ENCODE measurements at places on chromosomes 16 and 17. TPM values are rescaled to one million over a fixed set of nuclear protein-coding genes. Genes with fewer than 3 reads are reported as not detected.

- no peak overlapping the region for H3K27ac ChIP-seq
- no peaks in the 10 kb centered on the region for H3K27me3 ChIP-seq
- no peaks in the 10 kb centered on the region for H3K4me1 ChIP-seq
- DNase-seq: no peak
- H3K4me3 ChIP-seq: no peak overlapping the region
Observed at GRCh38 chr17:80917716-80918560, 73.7 kb upstream of the CHMP6 start.

The KRTAP1-1 gene
- total RNA-seq: not detected

The PSMC3IP gene
- 4.6 TPM for total RNA-seq

- H3K4me1 ChIP-seq: peaks cover 4% of the 10 kb centered on the region
- H3K27me3 ChIP-seq: peaks cover 23% of the 10 kb centered on the region
- no peak overlapping the region for H3K27ac ChIP-seq
- no peak overlapping the region for H3K4me3 ChIP-seq
Observed at GRCh38 chr17:13510062-13510461, 91.7 kb downstream of the HS3ST3A1 start.

DNA sequence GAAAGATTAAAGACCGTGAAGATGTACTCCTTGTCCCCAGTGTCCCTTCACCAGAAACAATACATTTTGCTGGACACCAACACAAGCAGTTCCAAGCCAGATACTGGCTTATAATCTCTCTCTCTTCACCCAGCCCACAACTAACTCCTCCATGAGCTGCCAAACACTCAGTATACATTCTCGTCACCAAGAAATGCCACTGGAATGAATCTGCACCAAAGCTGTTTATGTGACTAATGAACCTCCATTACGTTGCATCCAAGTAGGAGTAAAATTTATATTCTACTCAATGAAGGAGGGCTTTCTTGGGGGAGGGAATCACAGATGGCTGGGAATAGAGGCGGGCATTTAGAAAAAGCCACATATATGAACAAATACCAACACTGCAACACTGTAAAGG, 20.9 kb upstream of the SOX9 start:
- no peak overlapping the region for H3K27ac ChIP-seq
- no peaks in the 10 kb centered on the region for H3K36me3 ChIP-seq
- no peak overlapping the region for H3K4me3 ChIP-seq
- no peaks in the 10 kb centered on the region for H3K27me3 ChIP-seq
- no peak for DNase-seq

- H3K4me1 ChIP-seq: no peaks in the 10 kb centered on the region
- no peak overlapping the region for H3K4me3 ChIP-seq
- no peaks in the 10 kb centered on the region for H3K36me3 ChIP-seq
- peaks cover 4% of the 10 kb centered on the region for H3K27me3 ChIP-seq
- no peak overlapping the region for H3K27ac ChIP-seq
Observed at GRCh38 chr16:1902547-1903219, 15.5 kb downstream of the HS3ST6 start.

- no peak for DNase-seq
- no peaks in the 10 kb centered on the region for H3K4me1 ChIP-seq
- no peak overlapping the region for H3K27ac ChIP-seq
- H3K27me3 ChIP-seq: peaks cover 3% of the 10 kb centered on the region
- H3K36me3 ChIP-seq: no peaks in the 10 kb centered on the region
- H3K4me3 ChIP-seq: no peak overlapping the region
Observed at GRCh38 chr16:86980644-86981043, 336.5 kb downstream of the C16orf95 start.

The PCTP gene
- total RNA-seq: 2.7 TPM

- peak overlapping the region; percentile 88 for H3K4me3 ChIP-seq
- peak overlapping the region; percentile 94 for H3K27ac ChIP-seq
- H3K36me3 ChIP-seq: peaks cover 11% of the 10 kb centered on the region
- no peaks in the 10 kb centered on the region for H3K27me3 ChIP-seq
- no peak for DNase-seq
Observed at GRCh38 chr16:50740736-50741135, 1.1 kb upstream of the CYLD start.

The TLCD2 gene
- total RNA-seq: not detected

DNA sequence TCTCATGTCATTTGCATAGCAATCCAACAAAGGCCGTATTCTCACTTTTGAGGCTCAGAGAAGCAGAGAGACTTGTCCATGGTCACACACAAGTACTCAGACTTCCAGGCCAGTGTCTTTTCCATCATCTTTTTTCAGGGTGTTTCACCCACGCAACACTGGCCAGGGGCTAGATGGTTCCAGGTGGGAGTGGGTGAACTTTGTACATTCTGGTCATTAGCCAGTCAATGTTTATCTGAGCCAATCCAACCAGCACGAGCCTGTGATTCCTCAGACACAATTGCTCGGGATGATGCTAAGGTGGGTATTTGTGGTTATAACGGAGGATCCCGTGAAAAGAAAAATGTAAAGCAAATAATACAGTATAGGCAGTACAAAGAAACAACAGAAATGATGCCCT, 56.3 kb downstream of the ZFHX3 start:
- no peaks in the 10 kb centered on the region for H3K4me1 ChIP-seq
- no peak for DNase-seq
- H3K27ac ChIP-seq: no peak overlapping the region
- no peaks in the 10 kb centered on the region for H3K36me3 ChIP-seq
- no peak overlapping the region for H3K4me3 ChIP-seq

The SERPINF2 gene
- total RNA-seq: 1.5 TPM

- no peak for DNase-seq
- no peak overlapping the region for H3K27ac ChIP-seq
- H3K36me3 ChIP-seq: no peaks in the 10 kb centered on the region
- H3K4me1 ChIP-seq: no peaks in the 10 kb centered on the region
Observed at GRCh38 chr17:49151996-49152395, 19.4 kb downstream of the B4GALNT2 start.

DNA sequence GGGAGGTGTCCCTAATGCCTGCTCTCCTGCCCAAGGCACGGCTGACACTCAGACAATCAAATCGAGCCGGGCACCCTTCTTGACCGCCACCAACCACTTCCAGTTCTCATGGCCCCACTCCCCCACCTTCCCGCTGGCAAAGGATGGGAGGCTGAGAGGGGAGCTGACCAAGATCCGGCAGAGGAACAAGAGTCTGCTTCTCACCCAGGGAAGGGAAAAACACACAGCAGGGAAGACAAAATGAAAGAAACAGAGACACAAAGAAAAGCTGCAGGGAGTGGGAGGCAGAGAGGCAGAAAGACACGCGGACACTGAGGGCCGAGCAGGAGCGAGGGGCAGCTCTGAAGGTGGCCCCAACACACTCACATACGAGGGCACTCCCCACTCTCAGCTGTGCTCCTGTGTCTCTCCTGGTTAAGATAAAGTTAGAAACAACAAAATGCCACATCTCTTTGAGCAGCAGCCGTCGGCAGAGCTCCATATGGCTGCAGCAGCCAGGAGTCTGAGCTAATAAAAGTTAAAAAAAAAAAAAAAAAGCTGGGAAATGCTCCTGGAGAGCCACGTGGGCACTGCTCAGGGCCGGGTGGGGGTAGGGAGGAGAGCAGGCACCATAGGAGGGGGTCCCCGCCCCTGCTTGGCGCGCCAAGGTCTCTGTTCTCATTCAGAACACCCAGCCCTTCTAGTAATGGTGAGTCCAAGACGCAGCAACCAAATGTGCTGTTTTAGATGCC, 7.4 kb downstream of the LRRC75A start:
- no peaks in the 10 kb centered on the region for H3K27me3 ChIP-seq
- H3K27ac ChIP-seq: no peak overlapping the region
- DNase-seq: no peak
- peaks cover 7% of the 10 kb centered on the region for H3K4me1 ChIP-seq

DNA sequence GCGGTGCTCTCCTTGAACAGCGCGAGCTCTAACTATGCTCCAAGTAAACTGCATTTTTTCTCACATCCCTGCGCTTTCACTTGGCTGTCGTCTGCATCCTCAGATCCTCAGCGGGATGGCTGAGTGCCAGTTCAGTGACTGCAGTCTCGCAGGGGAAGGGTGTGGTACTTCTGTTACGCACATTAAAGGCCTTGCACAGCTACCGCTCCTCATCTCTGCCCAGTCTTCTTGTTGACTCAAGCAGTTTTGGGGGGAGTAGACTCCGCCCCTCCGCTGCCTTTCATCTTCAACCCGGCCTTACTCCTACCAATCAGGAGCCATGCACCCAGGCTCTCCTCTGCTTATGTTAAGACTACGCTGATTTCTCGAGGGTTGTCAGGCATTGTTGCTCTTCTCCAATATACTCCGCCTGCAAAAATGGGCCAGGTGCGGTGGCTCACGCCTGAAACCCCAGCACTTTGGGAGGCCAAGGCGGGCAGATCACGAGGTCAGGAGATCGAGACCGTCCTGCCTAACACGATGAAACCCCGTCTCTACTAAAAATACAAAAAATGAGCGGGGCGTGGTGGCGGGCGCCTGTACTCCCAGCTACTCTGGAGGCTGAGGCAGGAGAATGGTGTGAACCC, 10.0 kb downstream of the ATP5PD start:
- peak overlapping the region; percentile 87 for H3K4me3 ChIP-seq
- H3K4me1 ChIP-seq: peaks cover 56% of the 10 kb centered on the region
- peak overlapping the region; percentile 98 for H3K27ac ChIP-seq
- no peaks in the 10 kb centered on the region for H3K27me3 ChIP-seq
- peaks cover 42% of the 10 kb centered on the region for H3K36me3 ChIP-seq

The KRT33A gene
- total RNA-seq: not detected

DNA sequence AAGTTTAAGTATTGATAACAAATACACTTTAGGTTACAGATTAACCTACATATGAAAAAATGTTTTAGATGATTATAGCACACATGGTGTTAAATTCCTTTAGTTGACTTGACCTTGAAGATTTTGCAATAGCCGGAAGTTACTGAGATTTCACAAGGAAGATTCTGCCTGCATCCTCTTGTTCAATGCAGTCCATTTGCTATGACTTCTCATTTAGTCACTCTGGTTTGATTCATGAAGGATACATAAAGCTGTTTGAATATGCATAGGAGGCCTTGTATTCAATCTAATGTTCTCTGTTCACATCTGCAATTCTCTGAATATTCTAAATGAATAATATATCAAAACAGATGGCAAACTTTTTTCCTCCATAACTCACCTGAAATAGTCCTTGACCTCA, 870.2 kb upstream of the GOT2 start:
- H3K36me3 ChIP-seq: no peaks in the 10 kb centered on the region
- H3K27me3 ChIP-seq: no peaks in the 10 kb centered on the region
- DNase-seq: no peak
- no peak overlapping the region for H3K4me3 ChIP-seq
- H3K4me1 ChIP-seq: no peaks in the 10 kb centered on the region
- no peak overlapping the region for H3K27ac ChIP-seq

DNA sequence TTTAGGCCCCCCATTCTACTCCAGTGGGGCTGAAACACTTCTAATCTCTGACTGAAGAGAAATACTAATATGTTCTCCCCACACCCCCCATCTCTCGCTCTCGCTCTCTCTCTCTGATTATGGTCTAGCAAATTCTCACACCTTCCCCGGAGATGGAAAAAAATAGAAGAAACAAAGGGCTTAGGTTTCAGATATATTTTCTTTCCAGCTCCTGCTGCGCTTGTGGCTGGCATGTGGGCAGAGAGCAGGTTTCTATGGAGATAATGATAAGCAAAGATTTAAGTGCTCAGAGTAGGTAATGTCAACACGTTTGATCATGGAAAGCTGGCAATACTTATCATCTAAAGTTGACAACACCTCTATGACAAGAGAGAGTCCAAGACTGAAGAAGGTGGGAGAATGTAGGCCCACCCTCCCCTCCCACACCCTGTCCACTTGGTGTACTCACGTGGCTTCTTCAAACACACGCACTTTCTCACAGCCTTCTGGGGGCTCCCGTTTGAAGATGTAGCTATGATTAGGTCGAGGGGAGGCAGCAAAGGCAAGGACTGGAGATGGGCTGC, 8.0 kb upstream of the SLC35B1 start:
- peak overlapping the region; percentile 89 for H3K27ac ChIP-seq
- peaks cover 43% of the 10 kb centered on the region for H3K4me1 ChIP-seq
- peaks cover 15% of the 10 kb centered on the region for H3K36me3 ChIP-seq
- no peak for DNase-seq

The MAF gene
- 1.0 TPM for total RNA-seq

DNA sequence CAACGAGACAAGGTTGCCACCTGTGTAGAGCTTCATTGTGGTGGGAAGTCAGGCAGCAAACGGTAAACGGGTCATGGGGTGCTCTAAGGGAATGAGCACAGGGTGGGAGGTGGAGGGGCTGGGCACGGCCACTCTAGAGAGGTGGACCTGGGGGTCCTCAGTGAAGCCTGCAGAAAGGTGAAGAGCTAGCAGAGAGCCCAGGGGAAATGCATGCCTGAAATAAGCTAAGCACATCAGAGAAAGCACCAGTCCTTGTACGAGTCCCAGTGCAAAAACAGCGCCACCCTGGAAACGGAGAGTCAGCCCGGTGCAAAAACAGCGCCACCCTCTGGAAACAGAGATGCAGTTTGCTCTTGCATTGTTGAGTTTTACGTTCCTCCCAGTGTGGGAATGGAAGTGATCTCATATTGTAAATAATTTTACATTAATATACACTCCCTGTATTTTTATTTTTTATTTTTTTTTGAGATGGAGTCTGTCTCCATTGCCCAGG, 65.0 kb downstream of the TBC1D16 start:
- H3K36me3 ChIP-seq: no peaks in the 10 kb centered on the region
- no peak overlapping the region for H3K4me3 ChIP-seq
- peaks cover 5% of the 10 kb centered on the region for H3K4me1 ChIP-seq
- peak; percentile 64 for DNase-seq

The LGALS9 gene
- total RNA-seq: 8.5 TPM

The CRYM gene
- total RNA-seq: not detected

GRCh38 chr17:21287703-21288449, 3.4 kb downstream of the MAP2K3 start:
- peaks cover 33% of the 10 kb centered on the region for H3K4me1 ChIP-seq
- H3K27ac ChIP-seq: peak overlapping the region; percentile 94
- H3K36me3 ChIP-seq: no peaks in the 10 kb centered on the region
- DNase-seq: peak; percentile 93
- peak overlapping the region; percentile 94 for H3K4me3 ChIP-seq

DNA sequence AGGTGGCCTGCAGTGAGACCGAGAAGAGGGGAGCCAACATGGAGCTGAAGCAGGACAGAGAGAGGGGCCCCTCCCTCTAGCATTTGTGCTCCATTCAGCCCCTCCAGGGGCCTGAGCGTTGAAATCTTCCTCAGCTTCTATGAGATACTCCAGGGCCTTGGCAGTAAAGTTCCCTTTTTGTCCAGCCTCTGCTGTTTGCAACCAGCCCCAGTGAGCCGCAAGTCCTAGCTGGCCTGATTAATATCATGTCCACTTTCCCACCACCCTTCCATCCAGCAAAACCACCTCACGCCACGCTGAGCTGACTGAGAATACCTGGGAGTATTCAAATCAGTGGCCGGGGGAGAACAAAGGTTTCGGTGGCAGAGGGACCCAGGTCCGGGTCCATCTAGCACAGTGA, 11.7 kb upstream of the RPH3AL start:
- no peak for DNase-seq
- H3K27me3 ChIP-seq: no peaks in the 10 kb centered on the region
- H3K27ac ChIP-seq: peak overlapping the region; percentile 69
- H3K4me3 ChIP-seq: no peak overlapping the region
- peaks cover 12% of the 10 kb centered on the region for H3K36me3 ChIP-seq
- peaks cover 30% of the 10 kb centered on the region for H3K4me1 ChIP-seq

The ADORA2B gene
- total RNA-seq: not detected

The B3GNT9 gene
- total RNA-seq: 1.8 TPM

- DNase-seq: no peak
- H3K27me3 ChIP-seq: peaks cover 24% of the 10 kb centered on the region
- no peaks in the 10 kb centered on the region for H3K36me3 ChIP-seq
Observed at GRCh38 chr16:84843149-84844048, 23.6 kb downstream of the CRISPLD2 start.

The HBM gene
- not detected for total RNA-seq
